ENCODE measurements at places on chromosomes 5 and 9.

DNA sequence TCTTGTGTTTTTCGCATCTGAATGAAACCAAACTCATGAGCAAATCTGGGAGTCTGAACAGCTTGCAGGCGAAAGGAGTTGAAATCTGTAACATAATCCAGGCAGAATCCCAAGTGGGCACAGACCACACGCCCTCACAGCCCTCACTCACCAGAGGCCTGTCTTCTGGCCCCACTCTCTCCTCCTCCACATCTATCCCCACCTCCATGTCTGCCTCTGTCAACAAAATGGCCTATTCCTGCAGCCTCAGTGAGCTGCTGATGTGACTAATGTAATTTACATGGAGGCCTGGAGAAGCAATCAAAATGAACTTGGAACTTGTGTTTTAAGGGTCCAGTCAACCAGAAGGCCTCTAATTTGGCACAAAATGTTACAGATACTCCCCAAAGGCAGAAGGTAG, 136.6 kb downstream of the GNA14 start:
- DNase-seq: no peak

- DNase-seq: peak; percentile 95
These were observed 5.7 kb upstream of the C5orf46 start for GRCh38 chr5:147912011-147912410.

GRCh38 chr5:35302544-35302943, 72.3 kb upstream of the PRLR start:
- DNase-seq: no peak

DNA sequence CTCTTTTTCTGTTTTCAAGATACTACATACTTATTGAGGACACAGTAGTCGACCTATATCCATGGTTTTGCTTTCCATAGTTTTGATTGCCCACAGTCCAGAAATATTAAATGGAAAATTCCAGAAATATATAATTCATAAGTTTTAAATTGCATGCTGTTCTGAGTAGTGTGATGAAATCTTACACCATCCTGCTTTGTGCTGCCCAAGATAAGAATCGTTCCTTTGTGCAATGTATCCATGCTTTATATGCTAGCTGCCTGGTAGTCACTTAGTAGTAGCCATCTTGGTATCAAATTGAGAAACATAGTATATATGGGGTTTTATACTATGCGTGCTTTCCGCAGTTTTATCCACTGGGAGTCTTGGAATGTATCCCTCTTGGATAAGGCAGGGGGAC, 59.0 kb downstream of the CWC27 start:
- DNase-seq: no peak

DNA sequence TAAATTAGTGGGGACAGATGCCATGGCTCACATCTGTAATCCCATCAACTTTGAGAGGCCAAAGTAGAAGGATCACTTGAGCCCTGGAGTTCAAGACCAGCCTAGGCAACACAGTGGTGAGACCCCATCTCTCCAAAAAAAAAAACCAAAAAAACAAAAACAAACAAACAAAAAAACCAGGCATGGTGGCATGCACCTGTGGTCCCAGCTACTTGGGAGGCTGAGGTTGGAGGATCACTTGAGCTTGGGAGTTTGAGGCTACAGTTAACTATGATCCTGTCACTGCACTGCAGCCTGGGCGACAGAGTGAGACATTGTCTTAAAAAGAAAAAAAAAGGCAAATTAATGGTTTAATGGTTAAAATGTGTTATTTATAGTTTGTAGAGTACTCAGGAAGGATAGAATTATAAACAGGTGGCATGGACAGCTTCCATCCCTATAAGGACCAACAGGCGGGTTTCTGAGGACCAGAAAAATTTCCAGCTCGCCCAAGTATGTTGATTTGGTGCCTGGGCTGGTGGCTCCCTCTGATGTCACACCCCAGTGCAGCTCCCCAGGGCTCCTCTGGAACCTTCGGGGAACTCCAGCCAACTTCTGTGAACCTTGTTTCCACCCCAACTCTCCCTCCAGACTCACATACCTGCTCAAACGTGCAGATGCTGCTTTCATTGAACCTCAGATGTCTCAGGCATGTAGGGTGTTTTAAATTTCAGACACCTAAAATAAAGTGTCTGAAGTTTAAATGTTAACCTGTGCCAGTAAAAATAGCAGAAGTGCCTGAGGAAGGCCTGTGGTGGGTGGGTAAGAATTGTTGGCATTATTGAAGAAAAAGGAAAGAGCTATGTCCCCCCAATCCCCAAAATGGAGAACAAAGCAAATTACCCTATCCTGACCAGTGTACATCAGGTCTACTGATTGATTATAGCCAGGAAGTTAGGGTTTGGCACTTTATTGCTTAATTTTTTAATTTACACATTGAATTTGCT, 69.0 kb downstream of the TRIO start:
- DNase-seq: peak; percentile 15

- no peak for DNase-seq
These were observed 530.2 kb downstream of the EBF1 start for GRCh38 chr5:158569534-158569933.

DNA sequence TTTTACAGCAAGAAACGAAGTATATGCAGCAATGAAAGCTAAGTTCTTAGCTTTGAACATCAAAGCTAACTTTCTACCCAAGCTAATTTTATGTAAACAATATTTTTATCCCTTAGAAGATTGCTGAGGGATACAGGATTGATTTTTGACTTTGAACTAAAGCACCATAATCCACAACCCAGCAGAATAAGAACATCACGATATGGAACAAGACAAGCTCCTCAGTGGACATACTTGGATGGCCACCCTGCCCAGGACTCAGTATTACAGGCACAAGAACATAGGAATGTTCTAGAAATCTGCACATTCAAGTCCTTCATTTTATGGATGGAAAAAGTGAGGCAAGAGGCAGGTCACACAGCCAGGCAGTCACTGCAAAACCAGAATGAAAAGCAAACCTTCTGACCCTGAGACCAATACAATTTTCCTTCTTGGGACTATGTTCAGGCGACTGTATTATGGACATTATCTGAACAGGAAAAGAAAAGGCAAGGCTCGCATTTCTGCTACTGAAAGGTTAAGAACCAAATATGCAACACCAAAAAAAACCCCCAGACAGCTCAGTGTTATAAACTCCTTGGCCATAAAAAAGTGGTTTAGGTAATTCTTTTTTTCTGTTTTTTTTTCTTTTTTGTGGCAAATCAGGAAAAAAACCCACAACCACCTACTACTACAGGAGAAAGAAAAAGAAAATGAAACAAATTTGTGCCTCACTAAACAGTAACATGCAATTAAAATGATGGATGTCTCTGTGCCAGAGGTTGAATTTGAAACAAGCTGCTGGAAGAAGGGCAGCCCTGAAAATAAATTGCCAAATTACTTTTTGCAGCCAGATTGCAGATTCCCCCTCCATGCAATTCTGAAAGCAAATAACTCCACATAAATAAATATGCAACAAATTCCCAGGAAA, 25.4 kb downstream of the EPB41L4B start:
- no peak for DNase-seq

GRCh38 chr9:27990524-27990923, 417.2 kb upstream of the C9orf72 start:
- no peak for DNase-seq

DNA sequence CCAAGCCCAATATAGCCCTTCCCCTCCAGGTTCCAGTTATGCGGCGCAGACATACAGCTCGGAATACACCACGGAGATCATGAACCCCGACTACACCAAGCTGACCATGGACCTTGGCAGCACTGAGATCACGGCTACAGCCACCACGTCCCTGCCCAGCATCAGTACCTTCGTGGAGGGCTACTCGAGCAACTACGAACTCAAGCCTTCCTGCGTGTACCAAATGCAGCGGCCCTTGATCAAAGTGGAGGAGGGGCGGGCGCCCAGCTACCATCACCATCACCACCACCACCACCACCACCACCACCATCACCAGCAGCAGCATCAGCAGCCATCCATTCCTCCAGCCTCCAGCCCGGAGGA, 6.3 kb downstream of the NR4A3 start:
- no peak for DNase-seq

GRCh38 chr5:142324136-142324870, 518 bp downstream of the SPRY4 start:
- DNase-seq: no peak

GRCh38 chr9:135887585-135888050, 19.7 kb downstream of the CAMSAP1 start:
- DNase-seq: peak; percentile 81

GRCh38 chr5:3615217-3615616, 19.6 kb downstream of the IRX1 start:
- DNase-seq: no peak

DNA sequence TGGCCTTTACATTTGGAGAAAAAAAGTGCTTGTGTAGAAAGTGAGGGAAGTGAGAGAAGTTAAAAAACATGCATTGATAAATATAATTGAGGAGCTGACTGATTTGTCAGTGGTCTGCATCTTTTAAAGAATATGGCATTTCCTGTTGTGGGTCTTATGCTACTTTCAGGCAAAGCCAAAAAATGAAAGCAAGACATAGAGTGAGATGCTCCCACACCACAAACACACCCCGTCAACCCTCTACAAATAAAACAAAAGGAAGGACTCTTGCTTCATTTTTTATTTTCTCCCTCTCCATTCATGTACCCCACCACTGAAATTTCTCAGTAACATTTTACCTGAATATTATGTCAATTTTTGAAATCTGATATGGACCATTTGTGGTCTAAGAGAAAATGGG, 22.1 kb upstream of the PLCXD3 start:
- DNase-seq: no peak

GRCh38 chr5:124419531-124419930, 326.9 kb downstream of the ZNF608 start:
- no peak for DNase-seq

DNA sequence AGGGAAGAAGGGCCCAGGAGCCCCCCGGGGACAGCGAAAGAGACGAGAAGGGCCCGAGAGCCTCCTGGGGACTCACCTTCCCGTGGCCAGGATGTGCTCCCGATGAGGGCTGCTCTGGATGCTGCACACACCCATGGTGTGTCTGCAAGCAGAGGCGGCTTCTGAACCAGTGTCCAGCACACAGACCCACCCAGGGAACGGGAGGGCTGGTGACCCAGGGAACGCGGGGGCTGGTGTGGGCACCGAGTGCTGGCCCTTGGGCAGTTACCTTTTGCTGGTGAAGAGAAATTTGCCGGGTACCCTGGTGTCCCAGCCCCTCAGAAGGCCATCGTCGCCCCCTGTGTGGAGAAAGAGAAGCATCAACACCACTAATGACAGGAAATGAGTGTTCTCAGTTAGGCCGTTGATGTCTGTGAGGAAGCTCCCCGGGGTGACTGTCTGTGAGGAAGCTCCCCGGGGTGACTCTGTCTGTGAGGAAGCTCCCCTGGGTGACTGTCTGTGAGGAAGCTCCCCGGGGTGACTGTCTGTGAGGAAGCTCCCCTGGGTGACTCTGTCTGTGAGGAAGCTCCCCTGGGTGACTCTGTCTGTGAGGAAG, 13.2 kb downstream of the MRPL41 start:
- DNase-seq: peak; percentile 3

GRCh38 chr9:100099722-100100042, 639 bp downstream of the INVS start:
- peak; percentile 43 for DNase-seq

- DNase-seq: no peak
These were observed 24.5 kb upstream of the FOCAD start for GRCh38 chr9:20659474-20659967.

DNA sequence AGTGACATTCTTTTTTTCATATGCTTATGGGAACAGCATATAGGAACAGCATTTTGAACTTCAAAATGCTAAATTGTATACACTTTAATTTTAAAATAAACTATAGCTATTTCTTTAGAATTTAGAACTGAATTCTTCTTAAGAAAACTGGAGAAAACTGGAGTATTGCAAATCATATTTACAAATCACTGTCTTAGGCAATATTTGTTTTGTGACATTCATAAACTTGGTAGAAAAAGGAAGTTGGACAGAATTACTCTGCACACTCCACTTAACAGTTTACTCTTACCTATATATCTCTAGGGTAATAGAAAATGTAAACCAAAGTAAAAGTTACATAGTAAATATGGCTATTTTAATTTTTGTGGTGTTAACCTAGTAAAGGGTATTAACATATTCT, 3.1 kb downstream of the DMRTA1 start:
- no peak for DNase-seq

GRCh38 chr5:132506094-132506692, 15.6 kb upstream of the IRF1 start:
- peak; percentile 74 for DNase-seq

DNA sequence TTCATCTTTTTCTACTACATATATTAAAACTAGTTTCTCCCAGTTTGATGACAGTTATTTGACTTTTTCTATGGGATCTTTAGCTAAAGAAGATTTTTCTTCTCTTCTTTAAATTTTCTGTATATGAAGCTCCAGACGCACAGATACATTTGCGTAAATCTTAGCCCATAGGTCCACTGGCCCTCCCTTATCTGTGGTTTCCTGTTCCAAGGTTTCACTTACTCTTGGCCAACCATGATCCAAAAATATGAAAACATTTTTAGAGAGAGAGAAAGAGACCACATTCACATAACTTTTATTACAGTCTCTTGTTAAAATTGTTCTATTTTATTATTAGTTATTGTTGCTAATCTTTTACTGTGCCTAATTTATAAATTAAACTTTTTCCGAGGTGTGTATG, 270.2 kb upstream of the DAPK1 start:
- peak; percentile 20 for DNase-seq

DNA sequence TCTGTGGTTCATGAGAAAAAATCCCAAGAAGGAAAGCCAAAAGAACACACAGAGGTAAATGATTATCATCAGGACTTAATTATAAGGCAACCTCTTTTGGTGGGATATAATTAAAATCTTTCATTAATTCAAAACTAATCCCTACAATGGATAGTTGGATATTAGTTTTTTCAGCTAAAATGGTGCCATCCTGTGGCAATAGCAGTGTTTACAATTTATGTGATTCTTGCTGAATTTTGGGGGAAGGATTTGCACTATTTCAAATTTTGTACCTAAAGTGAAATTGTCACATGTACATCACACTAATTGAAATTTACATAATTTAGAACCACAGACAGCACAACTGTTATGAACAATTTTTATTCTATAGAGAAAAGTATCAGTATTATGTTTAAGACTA, 67.0 kb downstream of the CAST start:
- no peak for DNase-seq

GRCh38 chr9:77474936-77475335, 173.2 kb downstream of the GNA14 start:
- no peak for DNase-seq

- DNase-seq: no peak
These were observed 275.2 kb downstream of the CDH9 start for GRCh38 chr5:26763215-26763614.

- DNase-seq: no peak
These were observed 18.1 kb upstream of the EGFLAM start for GRCh38 chr5:38240212-38240611.

GRCh38 chr9:21709464-21710058, 92.9 kb upstream of the MTAP start:
- DNase-seq: peak; percentile 34

GRCh38 chr9:133394687-133395271, 18.6 kb downstream of the STKLD1 start:
- DNase-seq: no peak

GRCh38 chr5:171906703-171907590, 99.5 kb downstream of the FBXW11 start:
- DNase-seq: no peak

GRCh38 chr9:6714176-6714575, 43.6 kb upstream of the KDM4C start:
- DNase-seq: no peak

- no peak for DNase-seq
These were observed 17.3 kb upstream of the DAP start for GRCh38 chr5:10778179-10778910.

GRCh38 chr5:59157068-59157467, 574.2 kb downstream of the RAB3C start:
- no peak for DNase-seq

- no peak for DNase-seq
These were observed 2.1 kb downstream of the HNRNPAB start for GRCh38 chr5:178206166-178207101.
